Nephron progenitor cell (in vitro differentiated cells): ENCODE measurements at places on chromosomes 11 and 22.

DNA sequence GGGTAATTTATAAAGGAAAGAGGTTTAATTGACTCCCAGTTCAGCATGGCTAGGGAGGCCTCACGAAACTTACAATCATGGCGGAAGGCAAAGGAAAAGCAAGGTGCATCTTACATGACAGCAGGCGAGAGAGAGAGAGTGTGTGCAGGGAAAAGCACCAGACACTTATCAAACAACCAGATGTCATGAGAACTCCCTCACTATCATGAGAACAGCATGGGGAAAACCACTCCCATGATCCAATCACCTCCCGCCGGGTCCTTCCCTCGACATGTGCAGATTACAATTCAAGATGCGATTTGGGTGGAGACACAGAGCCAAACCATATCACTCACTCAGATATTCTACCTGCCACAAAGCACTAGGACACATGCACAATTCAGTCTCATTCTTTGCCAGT, 48.1 kb upstream of the HMGXB4 start:
- no peak for DNase-seq

GRCh38 chr22:32185821-32186220, 19.1 kb downstream of the RFPL2 start:
- DNase-seq, result no peak

DNA sequence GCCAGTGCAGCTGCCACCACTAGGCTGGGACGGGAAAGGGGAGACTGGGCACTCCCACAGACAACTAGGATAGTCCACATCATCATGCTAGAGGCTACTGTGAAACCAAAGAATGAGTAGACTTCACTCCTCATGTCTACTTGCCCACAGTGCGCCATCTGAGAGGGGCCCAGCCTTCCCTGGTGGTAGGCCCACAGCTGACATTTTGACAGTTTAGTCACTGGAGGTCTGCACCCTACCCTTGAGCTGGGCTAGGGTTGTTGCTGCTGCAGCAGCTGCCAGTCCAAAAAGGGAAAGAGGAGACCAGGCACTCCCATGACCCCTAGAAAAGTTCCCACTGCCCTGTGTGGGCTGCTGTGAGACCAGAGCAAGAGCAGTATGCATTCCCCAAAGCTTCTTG, 141.2 kb downstream of the DLG2 start:
- DNase-seq, result no peak

DNA sequence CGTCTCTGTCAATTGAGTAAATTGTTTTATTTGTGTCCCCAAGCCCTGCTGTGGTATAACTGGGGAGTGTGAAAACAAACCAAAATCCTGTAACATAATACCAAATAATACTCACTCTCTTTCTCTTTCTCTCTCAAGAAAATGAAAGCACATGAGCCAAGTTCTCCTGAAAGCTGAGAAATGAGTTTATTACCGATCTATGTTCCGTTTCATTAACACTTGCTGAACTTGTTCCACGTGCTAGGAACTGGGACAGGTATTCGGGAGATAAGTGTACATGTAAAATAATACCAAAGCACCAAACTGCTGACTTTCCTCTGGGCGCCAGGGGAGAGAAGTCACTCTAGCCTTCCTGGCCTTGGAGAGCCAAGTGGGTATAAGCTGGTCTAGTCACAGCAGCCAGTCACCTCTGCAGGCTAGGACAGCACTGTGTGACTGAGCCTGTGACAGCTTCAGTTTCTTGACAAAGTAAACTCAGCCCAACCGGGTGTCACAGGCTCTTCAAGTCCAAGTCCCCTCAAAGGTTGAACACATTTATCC, 23.1 kb downstream of the CD6 start:
- DNase-seq, result no peak

- DNase-seq, result peak; percentile 48
These were observed 4.6 kb downstream of the TRABD start for GRCh38 chr22:50190182-50190940.

DNA sequence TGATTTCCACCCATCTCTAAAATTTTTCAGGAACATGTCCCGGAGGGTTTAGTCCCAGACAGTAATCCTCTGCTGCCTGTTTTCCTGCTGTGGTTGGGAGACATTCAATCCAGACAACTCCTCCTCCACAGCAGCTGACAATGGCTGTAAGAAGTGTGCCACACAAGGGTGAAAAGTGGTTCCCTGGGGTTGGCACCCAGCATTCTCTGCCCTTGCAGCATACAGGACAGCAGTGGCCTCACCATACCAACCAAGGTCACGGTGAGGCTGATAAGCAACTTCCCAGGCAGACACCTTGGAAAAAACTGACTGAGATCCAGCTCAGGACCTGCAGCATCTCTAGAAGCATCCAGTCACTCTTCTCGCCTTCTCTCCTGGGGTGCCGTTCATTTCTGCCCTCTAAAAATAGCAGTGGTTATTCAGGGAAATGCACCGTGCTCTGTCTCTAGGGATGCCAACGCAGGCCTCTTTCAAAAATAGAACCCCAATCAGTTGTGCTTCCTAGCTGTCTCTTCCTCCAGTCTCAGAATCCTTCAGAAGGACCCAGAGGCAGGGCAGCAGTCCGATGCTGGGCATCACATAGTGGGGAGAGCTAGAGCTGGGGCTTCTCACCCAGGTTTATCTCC, 241.0 kb downstream of the TENM4 start:
- DNase-seq, result no peak

GRCh38 chr22:37996079-37996478, 11.7 kb upstream of the SOX10 start:
- DNase-seq, result no peak

DNA sequence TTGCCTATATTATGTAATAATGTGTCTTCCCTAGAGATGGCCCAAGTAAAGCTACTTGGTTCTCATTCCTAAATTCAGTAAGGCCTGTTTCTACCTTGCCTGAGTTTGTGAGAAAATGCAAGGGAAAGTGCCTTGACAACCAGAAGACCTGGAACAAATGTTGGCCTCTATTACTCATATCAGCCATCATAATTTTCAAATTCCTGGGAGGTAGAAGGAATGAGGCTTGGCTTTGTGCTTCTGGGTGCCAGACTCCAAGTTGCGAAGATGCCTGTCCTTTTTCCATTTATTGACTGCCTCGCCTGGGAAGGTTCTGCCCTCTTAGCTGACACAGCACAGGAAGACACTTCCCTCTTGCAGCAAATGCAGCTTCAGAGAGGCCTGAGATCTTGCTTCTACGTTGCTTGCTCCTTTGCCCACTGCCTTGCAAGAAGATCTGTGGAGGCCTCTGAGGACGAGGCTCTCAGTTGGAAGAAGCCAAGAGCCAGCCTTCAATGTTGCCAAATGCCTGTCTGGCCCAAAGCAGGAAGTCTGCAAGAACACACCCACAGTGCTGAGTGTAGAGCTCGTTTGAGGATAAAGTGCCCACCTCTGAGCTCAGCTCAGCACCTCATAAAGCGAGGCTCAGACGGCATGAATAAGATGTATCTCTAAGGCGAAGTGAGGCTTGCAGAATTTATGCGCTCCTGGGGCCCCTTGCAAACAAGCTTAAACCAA, 120.1 kb downstream of the GALNT18 start:
- DNase-seq, result no peak

DNA sequence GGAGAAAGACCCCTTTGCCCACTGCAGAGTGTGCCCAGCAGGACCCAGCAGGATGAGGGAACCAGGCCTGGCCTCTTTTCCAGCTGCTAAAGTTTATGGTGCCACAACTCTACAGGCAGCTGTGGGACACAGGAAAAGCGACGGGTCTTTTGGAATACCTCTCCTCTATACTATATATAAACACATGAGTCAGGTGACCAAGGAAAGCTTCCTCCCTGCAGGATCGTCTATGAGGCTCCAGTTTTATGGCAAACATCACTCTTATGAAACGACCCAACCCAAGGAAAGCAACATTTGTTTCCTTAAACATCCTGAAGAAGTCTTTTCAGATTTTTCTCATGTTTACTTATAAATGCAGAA, 102.8 kb upstream of the AKIP1 start:
- DNase-seq, result no peak

GRCh38 chr11:125141686-125142535, 22.6 kb upstream of the PKNOX2 start:
- peak; percentile 85 for DNase-seq
